ENCODE measurements at places on chromosomes 1 and 21.

DNA sequence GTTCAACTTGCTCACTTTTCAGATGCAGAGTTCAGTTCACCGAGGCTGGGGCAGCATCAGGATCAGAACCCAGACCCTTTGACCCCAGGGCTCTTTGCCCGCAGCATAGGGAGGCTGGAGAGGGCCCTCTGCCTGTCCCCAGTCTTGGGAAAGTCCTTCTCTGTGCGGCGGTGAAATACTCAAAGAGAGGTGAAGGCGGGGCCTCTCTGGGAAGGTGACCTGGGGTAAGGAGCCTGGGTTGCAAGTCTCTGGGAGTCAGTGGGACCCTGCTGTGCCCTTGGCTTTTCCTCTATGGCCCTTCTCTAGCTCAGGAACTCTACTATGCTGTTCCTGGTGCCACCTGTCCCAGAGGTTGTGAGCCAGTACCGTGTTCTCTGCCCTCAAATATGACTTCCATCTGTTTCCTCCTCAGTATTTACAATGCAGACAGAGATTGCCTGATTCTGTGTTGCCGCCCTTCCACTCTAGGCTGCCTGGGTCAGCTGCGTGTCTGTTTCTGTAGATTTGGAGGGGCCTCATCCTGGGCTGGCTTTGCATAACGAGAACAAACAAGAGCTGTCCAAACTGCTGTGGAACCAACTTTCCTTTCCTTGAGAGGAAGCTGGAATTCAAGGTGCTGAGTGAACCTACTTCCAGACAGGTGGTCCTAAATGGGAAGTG is 18.7 kb upstream of the ZBTB21 start:
- no peak for DNase-seq

- DNase-seq: no peak
Observed at GRCh38 chr1:8533907-8534306, 216.0 kb downstream of the SLC45A1 start.

DNA sequence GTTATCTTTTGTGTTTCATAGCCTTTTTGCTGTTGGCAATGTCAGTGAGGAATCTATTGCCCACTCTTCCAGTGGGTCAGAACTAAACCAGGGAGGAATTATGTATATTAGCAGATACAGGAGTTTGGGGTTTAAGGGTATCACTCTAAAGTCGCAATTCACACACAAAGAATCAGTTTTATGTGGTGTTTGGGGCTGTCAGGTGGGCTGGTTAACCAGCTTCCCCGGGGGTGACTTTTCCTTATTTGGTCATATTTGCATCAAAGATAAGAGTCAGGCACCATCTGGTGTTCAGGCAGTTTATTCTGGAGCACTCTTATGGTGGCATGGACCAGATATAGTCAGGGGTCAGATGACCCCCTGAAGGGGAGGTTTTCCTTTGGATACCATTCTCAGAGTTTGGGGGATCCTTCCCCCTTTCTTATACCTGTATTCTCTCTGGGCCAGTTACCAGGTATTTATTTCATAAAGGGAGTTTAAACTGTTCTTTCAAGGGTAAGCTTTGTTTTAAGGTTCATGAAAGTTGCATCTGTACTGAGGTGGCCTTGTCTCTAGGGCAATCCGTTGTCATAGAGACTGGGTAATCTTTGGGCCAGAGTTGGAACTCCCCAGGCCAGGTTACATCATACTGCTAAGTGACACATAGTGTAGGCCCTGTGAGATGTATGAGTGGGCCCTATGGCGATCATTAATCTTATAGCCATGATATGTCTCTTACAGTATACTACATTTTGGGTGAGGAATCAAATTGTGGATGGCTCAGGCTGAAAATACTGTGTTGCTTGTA is 148.2 kb downstream of the RWDD3 start:
- no peak for DNase-seq

DNA sequence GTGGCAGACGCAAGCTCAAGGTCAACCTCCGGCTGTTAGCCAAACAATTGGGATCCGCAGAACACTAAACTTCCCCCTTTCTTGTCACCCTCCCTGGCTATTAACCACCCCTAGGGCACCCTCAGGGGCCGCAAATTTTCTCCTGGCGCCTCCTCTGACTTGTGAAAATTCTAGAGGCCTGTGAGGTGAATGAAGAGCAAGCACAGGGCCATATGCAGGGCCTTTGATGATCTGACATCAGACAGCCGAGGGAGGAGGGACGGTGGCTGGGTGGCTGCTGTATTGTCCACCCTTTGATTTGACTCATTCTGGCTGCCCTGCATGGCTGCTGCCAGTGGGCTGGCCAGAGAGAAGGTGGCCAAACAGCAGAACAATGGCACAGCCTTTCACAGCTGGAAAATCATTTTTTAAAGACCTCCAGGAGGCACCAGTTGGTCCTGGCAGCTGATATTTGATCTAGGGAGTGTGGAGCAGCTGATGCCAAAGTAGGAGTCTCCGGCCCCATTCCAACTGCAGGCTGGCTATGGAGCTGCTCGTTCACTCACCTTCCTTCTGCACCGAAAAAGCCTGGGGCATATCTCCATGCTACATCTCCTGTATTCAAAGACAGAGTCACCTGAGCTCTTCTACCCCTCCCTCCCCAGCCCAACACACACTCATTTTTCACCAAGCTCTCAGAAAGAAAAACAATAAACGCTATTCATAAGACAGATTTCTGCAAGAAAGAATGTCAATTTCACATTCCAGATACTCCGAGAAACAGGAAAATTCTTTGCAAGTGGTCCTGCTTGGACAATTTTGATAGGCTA is 44.9 kb upstream of the BARHL2 start:
- no peak for DNase-seq

GRCh38 chr1:213623862-213624261 is 363.9 kb upstream of the PROX1 start:
- no peak for DNase-seq
